ENCODE measurements at places on chromosomes 5 and 9.

DNA sequence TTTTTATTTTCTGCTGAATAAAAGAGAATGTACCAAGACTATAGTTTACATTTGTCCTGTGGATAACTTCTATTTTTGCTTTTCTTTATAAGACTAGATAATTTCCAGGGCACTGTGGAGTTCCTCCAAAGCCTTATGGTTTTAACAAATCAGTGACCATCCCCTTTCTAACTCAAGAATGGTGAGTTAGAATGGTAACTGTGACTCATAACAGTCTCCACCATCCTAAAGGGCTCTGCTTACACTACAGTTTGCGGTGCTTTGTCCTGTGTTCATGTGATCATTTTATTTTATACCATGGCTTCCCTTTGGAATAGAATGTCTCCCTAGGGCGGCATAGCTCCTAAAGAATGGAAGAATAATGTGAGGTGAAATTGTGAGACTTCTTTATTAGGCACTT, 30.2 kb downstream of the WDR36 start:
- DNase-seq: no peak

DNA sequence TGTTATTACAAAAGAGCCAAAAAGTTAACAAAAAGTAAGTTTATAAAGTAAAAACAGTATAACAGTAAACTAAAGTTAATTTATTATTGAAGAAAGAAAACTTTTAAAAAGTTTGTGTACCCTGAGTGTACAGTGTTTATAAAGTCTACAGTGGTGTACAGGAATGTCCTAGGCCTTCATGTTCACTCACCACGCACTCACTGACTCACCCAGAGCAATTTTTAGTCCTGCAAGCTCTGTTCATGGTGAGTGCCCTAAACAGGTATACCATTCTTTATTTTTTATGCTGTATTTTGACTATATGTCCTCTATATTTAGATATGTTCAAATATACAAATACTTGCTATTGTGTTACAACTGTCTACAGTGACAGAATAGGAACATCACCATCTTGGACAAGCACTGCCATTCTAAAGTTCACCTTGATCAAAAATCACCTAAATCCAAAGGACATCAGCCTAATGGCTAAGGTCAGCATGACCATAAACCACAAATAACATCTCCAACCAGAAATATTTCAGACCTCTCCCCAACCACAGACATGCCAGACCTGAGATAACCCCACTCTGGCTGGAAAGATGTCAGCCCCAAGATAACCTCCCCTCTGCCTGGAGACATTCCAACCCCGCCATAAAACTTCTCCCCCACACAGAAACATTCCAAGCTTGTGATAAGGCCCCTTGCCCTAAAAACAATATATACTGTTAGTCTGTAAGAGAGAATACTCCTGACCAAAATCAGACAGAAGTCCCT, 56.1 kb downstream of the AGXT2 start:
- DNase-seq: no peak

GRCh38 chr9:92483627-92484545, 1.6 kb upstream of the ASPN start:
- no peak for DNase-seq

DNA sequence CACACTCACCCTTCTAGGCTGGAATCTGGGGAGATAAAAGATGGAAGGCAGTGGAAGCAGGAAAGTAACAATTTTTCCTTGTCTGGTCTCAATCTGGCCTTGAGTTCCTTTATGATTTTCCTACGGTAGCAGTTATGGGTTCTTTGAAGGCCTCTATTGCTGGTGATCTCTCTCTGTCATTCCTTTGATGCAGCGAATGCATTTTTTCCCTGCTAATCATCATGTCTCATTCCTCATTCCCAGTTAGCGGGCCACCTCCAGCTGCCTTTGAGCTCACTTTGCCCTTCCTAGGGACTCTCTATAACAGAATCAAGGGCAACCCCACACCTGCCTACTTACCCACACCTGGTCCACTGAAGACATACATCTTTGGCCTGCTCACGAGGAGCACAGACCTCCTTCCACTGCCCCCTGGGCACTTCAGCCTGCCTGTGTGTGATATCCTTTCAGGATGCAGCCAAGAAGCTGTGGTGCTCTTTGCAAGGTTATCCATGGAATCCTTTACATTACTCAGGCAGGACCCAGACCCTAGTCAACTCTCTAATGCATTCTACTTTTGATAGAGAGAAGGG, 191.7 kb downstream of the DRD1 start:
- no peak for DNase-seq

DNA sequence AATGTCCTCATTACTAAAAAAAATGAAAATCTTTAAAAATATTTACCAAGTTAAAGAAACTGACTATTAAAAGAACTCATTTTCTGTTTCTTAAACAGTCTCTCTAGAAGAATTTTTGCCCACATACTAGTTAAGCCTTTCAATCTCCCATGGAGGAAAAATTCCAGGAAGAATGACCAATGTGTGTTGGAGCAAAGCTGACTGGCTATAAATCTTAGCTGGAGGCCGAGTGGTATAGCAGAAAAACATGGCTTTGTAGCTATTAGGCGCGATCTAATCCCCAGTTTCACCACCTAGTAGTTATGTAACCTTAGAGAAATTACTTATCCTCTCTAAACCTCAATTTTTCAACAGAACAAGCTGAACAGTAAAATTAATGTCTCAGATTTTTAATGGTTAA, 135.5 kb upstream of the PRLR start:
- DNase-seq: no peak

DNA sequence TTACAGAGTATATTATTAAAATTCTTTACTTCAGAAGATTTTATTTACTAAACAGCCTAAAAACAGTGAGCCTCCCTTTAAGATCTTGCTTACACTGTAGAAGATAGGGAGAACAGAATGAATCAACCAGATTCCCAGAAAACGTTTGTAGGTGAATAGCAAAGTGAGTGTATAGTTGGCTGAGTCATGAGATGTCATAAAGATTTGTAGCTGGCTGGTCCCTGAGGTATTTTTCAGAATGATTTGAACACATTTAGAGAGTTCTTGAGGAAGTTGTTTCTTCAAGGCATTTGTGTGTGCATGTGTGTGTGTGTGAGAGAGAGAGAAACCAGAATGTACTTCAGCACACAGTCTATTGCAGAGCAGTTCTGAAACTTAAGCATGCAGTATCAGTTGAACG, 159.4 kb upstream of the PRR16 start:
- DNase-seq: no peak

GRCh38 chr5:79243224-79243623, 7.3 kb downstream of the JMY start:
- DNase-seq: no peak

DNA sequence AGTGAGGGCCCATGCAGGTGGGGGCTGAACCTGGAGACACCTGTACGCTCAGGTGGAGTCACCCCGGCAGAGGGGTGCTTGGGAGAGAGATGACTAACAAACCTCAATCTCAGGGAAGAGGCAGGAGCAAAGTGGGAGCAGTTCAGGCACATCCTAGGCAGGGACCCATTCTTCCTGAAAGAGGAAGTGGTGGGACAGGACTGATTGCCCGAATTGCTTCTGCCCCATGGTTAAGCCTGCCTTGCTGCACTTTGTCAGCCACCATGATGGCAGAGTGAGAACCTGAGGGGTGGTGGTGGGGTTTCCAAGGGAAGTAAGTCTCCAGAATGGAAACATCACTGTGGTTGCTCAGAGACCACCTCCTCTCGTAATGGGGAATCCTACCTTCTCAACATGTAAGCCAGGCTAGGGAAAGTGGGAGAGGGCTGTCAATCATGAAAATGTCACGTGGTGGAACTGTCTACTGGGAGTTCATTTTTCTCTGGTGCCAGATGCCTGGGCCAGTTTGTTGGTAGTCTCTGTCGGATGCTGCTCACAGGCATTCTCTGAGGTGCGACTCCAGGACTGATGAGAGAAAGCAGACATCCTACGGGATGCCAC, 150.4 kb downstream of the HSPA4 start:
- no peak for DNase-seq
